Stimulated activated CD8-positive, alpha-beta memory T cell treated with anti-CD3 and anti-CD28 coated beads, Interleukin-15, amount 100 ng/mL, for 4 hours (primary cell): ENCODE measurements at places on chromosomes 3 and 15.

DNA sequence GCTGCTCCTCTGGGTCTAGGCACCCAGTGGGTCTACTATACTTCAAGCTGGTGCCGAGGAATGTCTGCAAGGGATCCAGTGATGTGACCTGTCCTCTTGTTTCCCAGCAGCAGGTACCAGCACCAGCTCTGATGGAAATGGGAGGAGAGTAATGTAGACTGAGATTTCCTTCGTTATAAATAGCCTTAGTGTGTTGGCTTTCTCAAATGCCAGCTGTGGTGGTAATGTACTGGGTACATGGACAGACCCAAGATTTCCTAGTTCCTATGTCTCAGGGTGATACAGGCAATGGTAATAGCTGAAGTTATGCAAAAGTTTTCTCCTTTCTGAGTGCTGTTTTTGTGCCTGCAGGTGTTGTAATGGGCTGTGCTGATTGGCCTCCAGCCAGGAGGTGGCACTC, 33.0 kb upstream of the ABI3BP start:
- DNase-seq: no peak

DNA sequence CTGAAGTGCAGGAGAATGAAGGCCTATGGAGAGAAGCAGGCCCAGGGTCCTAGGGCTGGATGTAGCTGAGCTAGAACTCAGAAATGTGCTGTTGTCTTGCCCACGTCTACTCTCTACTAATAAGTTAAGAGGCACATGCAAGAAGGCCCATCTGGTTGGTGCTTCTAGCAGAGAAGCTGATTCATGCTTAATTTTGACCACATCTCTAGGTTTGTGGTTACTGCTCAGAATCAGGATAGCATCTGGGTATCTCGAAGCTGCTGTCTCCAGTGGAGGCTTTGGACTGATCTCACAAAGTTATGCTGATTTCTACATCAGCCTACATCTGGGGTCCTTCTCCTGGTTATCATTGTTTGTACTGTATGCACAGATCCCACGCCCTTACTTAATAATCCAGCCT, 87.3 kb downstream of the CACNA1D start:
- DNase-seq: no peak

DNA sequence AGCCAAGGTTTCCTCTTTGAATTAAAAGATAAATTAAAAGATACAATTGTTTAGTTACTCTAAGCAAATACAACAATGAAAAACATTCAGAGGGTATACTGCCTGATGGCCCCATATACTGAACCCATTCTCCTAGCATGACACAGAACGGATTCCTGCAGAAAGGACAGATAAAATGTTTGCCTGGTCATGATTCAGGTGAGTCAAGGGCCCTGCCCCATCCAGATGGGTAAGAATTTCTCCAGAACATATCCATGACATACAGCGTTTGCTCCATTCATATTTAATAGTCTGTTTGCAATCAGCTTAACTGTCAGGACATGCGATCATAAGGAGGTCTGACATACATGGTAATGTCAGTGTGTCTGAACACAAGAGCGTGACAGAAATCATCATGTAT, 8.6 kb downstream of the TMEM41A start:
- DNase-seq: no peak

GRCh38 chr3:148642616-148643015, 55.1 kb upstream of the AGTR1 start:
- no peak for DNase-seq

DNA sequence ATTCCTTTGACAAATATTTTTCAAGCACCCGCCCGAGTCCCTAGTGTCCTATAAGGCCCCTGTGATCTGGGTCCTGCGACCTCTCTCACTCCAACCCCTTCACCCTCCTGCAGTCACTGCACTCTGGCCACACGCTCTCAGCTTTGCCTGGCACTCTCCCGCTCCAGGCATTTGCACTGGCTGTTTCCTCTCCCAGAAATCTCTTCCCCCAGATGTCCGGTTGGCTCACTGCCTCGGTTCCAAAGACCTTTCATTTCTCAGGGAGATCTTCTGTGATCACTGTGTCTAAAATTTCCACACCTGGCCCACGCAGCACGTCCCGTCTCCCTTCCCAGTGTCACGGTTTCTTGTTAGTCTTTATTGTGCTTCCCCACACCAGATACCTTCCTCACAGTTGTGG, 97.4 kb downstream of the WNT7A start:
- no peak for DNase-seq

DNA sequence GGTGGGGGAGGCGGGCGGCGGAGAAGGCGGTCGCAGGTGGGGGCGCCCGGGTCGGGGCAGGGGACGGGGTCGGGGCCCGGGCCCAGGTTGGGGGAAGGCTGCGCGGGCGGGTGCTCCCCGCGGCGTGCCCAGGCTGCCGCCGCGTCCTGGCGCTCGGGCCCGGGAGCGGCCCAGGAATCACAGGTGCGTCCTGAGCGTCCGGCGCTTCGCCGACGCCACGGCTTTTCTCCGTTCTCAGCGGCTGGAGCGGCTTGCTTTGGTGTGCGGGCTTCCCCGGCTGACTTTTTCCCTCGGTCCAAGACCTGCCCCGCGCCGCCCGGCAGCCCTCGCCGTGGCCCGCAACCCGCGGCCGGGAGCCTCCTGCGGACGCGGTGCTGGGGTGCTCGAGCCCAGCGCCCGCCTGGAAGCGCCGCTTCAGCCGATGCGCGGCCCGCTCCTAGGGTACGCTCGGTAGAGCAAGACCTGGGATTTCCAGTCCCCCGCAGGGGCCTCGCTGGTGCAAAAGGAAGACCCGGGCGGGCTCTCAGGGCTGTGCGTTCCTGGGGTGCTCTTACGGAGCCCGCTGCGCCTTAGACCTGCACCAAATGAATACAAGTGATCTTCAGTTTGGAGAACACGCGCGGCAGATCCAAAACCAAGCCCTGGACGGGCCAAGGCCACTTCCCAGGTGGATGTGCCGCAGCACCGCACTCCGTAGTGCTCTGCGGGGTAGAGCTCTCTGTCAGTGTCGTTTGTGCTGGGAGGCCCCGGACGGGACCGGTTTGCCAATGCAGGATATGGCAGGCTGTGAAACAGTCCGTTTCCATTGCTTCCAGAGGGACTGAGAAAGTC, 639 bp downstream of the NIPA1 start:
- DNase-seq: no peak

DNA sequence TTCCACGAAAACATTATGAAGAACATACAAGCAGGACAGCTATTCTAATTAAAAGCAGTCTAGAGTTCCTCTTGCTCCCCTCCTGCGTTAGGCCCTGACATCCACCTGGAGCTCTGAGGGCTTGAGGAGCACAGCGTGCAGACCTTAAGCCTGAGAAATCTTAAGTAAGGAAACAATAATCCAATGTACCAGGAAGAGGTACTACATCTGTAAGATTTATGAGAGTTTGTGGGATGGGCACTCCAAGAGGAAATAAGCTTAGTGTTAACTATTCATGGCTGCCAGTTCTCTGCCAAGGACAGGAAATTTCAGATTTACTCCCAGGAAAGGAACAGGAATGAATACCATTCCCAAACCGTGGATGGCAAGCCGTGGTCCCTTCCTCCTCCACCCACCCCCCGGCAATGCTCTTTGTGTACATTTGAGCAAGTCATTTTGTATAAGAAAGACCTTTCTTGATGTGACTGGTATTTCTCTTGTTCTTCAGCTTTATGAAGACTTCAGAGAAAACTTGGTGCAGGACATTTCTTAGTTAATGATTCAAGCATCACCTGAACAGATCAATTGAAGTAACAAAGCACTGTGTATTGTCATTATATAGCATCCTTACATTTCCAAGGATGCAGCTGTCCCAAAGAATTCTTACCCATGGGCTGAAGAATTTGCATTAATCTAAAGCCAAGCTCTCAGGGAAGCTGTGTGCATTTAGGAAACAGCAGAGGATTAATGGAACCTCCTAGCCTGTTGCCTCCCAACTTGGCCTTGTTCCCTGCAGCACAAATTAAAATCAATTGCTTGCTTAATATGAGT, 28.8 kb upstream of the VILL start:
- DNase-seq: no peak

- no peak for DNase-seq
Observed at GRCh38 chr3:45273681-45274515, 47.8 kb upstream of the TMEM158 start.

DNA sequence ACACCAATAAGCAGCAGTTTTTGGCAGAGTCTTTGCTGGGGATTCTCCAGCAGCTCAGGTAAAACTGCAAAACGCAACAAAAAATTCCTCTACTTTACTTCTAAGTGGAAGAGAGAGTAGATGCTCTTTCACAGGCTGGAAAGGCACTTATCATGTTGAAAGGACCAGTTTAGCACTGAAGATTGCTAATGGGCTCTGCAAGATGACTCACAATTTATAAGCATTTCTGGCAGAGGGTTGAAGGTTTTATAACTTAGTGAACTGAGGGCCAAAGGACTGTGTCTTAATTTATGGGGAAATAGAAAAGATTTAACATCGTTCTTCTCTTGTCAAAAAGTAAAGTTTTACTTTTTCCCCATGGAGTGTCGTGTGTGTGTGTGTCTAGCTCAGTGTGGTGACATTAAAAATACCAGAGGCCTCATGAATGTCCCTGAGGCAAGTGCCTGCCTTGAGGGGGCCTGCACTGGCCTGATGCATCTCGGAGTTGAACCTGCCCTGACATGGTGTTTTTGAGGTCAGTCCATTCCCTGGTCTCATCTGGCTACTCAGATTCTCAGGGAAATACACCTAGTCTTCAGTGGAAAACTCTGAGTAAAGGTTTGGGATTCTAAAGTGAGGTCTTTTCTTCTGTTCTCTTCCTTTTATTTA, 1092.0 kb downstream of the NAALADL2 start:
- DNase-seq: no peak

- DNase-seq: no peak
Observed at GRCh38 chr15:64779024-64779423, 3.6 kb upstream of the RBPMS2 start.

DNA sequence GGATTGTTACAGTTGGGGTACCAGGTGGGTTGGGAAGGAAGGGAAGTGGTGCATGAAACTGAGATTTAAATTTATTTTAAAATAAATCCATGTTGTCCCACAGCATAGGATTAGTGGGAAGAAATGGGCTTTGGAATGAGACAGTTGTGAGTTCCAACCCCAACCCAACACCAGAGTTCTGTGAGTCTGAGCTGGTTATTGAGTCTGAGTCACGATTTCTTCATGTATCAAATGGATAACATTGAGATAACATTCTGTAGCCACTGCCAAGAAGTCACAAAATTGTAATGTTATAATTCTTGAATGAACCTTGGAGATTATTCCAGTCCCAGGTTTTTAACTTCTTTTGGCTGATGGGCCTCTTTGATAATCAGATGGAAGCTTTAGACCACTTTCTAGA, 13.7 kb downstream of the IFT122 start:
- DNase-seq: no peak

- DNase-seq: no peak
Observed at GRCh38 chr15:80992006-80992405, 2.4 kb upstream of the MESD start.

- DNase-seq: no peak
Observed at GRCh38 chr3:120163026-120163425, 68.8 kb upstream of the GSK3B start.

DNA sequence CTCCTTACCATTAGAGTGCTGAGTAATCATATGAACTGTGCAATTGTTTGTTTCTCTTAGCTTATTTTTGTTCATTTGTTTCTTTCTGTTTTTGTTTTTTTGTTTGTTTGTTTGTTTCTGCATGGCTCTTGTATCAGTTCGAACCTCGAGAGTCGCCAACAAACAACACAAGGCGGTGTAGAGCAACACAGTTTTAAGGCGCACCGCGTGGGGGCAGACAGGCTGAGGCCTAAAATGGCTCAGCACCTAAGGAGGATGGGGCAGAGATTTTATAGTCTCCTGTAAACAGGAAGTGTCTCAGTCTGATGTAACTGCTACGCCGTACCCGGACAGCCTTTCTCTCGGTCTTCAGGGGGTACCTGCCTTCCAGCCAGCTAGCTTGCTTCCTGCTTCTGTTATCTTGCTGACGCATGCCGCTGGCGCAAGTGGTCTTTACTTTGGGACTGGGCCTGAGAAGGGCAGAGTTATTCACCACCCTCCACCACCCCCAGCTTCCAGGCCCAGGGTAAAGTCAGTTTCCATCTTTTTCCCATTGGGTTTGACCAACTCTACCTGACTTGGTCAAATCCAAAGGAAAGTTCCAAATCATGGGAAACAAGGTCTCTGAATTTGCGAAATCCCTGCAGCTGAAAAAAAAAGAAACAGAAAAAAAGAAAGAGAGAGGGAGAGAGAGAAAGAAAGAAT, 25.8 kb upstream of the MFGE8 start:
- DNase-seq: no peak

- peak; percentile 16 for DNase-seq
Observed at GRCh38 chr15:70098461-70099166, 897 bp upstream of the TLE3 start.

- no peak for DNase-seq
Observed at GRCh38 chr15:56036546-56037067, 43.2 kb upstream of the NEDD4 start.

DNA sequence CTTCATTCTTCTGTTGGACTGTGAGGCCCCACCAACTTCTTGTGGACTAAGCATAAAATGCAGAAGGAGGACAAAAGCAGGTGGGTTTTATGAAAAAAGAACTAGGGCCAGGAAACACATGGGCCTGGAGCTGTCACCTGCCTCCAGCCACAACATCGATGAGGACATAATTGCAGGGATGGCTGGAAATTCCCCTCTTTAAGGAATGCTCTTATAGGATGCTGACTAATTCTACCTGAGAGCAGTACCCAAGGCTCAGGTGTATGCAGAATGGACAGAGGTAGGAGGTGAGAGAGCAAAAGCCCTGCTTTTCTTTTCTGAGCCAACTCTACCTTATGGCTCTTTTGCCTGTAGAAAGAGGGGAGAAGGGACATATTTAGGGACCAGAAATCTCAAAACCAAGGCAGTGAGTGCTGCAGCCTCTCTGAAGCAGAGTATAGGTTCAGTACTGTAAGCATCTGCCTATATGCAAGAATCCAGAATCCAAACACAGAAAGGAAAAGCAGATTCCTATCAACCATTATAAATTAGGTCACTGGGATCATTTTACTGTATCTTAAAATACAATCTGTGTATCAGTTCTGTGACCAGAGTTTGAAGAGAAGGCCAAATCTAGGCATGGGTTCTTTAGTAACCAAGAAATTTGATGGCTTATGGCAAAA, 205.3 kb upstream of the WNT5A start:
- DNase-seq: no peak

DNA sequence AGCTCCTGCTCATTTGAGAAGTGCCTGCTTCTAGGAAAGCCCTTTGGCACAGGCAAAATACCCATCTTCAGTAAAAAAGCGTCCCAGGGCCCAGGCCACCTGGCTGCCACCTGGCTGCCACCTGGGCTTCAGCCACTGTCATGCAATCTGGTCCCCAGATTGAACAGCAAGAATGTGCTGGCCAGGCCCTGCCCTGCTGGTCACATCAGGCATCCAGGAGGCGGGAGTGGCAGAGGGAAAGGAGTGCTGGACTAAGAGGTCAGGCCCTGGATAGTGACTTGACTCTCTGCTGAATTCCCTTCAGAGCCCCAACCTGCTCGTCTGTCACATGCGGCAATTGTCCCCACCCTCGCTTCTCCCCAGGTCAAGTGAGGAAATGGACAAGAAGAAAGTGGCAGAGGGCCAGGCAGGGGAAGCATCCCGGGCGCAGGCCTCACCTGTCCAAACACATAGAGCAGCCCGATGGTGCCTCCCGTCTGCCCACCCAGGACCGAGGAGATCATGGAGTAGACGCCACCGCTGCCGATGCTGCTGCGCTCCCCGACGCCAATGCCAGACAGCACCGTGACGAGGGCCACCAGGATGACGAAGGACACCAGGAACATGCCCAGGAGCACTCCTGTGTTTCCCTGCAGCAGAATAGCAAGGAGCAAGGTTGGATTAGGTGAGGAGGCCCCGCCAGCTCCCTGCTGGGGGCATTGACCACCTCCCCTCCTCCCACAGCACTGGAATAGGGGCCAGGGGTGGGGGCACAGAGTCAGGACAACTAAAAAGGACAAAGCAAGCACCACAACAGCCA, 25.5 kb downstream of the SLC12A8 start:
- no peak for DNase-seq

GRCh38 chr15:48536681-48537091, 108.8 kb downstream of the FBN1 start:
- no peak for DNase-seq
